Fibroblast of skin of back (primary cell): ENCODE measurements at places on chromosomes 11 and 22.

- peak; percentile 16 for DNase-seq
These were observed 51.6 kb upstream of the BARX2 start for GRCh38 chr11:129323896-129324502.

- DNase-seq: peak; percentile 70
These were observed 109.3 kb downstream of the MN1 start for GRCh38 chr22:27692243-27692642.

DNA sequence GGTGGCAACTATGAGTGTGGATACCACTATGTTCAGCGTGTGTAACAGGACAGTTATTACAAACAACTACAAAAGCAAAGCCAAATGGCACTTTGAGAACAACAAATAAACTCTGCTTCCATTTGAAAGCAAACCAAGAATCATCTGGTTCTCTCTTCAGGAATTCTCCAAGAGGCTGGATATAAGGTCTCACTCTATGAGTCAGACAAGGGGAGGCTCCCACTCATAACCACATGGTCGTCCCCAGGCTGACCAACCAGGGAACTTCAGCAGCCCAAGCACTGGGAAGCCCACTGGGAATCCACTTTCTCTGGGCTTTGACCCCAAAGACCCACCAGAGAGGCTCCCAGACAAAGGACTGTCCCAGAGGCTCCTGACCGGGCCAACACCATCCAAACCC, 35.3 kb downstream of the DGCR2 start:
- peak; percentile 42 for DNase-seq

- no peak for DNase-seq
These were observed 8.3 kb downstream of the PGAP2 start for GRCh38 chr11:3816673-3817072.

DNA sequence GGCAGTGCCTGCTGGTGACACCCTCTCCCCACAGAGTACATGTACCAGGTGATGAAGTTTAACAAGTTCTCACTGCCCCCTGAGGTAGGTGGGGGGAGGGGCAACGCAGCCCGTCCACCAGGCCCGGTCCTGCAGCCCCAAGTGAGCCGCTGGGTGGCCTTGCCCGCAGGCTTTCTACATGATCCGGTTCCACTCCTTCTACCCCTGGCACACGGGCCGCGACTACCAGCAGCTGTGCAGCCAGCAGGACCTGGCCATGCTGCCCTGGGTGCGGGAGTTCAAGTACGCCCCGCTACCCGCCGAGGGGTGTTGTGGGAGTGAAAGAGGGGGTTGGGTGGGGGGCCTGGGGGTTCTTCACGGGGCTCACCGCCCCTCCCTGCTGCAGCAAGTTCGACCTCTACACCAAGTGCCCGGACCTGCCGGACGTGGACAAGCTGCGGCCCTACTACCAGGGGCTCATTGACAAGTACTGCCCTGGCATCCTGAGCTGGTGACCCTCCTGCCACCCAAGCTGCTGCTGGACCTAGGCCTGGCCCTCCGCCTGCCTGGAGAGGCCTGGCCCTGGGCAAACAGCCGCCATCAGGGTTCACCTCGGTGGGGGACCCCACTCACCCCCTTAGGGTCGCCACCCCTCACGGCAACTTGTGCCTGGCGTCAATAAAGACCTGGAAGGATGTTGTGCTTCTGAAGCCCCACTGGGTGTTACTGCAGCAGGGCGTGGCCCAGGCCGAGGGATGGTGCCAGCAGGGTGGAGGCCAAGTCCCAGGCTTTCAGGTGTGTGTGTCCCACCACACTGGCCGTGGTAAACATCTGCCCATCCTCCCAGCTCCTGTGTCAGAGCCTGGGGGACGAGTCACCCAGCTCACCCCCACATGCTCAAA, 2.9 kb downstream of the MIOX start:
- no peak for DNase-seq

DNA sequence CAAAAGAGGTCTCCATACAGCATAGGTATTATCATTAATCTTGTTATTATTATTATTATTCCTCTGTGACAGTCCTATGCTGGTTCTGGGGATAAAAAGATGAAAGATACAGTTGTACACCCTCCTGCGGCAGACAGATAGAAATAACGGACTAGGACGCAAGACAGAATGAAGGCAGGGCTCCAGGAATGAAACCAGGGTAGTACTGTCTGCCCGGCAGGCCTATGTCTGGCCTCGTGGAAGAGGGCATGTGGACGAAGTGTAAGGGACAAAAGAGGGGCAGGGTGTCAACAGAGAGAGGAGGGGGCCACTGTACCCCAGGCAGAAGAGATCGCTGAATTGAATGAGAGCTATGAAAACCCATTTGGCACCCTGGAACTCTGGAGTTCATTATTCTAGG, 25.2 kb downstream of the DSCAML1 start:
- no peak for DNase-seq

- DNase-seq: peak; percentile 17
These were observed 15.4 kb upstream of the IFITM3 start for GRCh38 chr11:335779-336658.

DNA sequence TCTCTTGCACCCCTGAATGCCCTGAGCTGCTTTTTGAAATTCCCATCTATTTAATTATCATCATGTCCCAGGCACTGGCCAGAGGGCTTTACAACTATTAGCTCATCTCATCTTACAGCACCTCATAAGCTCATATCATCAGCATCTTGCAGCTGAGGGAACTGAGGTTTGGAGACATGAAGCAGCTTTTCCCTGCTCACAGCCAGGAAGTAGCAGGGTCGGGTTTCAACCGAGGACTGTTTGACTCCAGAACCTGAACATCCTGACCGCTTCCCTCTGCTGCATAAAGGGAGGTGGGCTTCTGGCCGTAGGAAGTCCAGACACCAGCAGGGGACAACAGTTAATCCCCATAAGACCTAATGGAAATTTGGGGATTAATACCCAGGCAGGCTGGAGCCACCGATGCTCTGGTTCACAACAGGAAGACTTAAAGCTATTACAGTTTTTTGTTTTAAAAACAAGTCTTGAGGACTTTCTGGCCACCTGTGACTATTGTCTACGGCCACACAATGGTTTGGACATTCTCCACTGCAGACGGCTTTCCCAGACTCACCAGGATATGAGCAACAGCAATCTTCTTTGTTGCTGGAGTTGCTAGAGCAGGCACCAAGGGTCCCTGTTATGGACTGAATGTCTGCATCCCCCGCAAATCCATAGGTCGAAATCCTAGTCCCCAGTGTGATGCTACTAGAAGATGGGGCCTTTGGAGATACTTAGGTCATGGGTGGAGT, 47.4 kb downstream of the CHST1 start:
- no peak for DNase-seq

- no peak for DNase-seq
These were observed 437.7 kb downstream of the SOX6 start for GRCh38 chr11:15918674-15919073.

DNA sequence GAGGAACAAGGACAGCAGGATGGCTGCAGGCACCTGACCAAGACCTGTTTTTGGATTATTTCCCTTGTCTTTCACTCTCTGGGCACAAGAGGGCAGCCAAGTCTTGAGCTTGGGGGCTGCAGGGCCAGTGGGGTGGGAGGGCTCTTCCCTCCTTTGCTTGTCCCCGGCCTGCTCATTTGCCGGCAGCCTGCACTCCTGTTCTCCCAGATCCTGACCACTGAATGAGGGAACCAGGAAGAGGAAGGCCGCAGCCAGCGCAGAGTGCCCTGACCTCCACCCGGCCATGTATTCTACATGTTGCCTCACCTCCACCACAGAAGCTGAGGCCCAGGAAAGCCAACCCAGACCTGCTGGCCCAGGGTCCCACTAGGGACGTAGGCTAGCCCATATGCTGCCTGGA, 15.5 kb upstream of the NNMT start:
- peak; percentile 85 for DNase-seq

DNA sequence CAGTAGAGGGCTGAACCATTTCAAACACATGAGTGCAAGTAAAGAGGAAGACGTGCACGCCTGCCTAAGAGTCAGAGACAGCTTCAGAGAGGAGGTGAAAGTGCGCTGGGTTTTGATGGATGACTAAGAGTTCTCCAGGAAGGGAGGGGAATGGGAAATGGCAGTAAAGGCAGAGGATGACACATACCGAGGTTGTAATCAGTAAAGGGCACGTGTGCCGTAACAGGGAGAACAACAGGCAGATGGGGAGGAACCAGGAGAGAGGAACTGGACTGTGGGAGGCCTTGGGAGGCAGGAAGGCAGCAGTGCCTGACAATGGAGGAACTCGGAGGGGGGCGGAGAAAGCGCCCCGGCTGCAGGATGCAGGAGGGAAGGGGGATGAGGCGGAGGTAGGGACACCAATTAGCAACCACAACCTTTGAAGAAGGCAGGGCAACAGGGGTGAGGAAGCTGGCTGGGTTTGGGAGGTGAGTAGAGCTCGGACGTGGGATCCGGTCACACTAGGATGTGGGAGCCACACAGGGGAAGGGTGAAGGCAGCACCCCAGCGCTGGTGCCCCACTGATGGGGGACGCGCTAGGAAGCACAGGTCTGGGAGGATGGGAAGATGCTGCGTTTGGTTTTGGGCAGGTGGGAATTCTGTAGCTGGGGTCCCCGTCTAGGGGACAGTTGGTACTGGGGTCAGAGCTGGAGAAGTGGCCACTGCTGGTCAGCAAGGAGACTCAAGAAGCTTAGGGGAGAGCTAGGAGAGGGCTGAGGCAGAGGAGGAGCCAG, 67.4 kb downstream of the SCUBE1 start:
- DNase-seq: no peak

GRCh38 chr11:67517784-67518552, 5.3 kb downstream of the CABP2 start:
- no peak for DNase-seq

- DNase-seq: peak; percentile 41
These were observed 320 bp downstream of the CLTCL1 start for GRCh38 chr22:19291218-19291579.

DNA sequence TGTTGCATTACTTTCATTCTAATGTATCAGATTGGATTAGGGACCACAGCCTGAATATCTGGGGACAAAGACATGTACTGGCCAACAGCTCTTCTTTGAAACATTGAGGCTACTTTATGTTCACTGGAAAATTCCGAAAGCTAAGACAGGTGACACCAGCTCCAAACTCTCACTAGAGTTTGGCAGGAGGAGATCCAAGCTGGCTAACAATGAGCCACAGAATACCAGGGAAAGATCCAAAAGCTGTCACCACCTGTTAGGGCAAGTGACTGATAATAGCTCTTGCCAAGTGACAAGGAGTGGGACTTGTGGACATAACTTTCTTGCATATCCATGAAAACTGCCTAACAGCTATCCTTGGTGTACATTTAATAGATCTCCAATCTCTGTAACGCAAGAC, 333.3 kb downstream of the TTC28 start:
- DNase-seq: no peak

DNA sequence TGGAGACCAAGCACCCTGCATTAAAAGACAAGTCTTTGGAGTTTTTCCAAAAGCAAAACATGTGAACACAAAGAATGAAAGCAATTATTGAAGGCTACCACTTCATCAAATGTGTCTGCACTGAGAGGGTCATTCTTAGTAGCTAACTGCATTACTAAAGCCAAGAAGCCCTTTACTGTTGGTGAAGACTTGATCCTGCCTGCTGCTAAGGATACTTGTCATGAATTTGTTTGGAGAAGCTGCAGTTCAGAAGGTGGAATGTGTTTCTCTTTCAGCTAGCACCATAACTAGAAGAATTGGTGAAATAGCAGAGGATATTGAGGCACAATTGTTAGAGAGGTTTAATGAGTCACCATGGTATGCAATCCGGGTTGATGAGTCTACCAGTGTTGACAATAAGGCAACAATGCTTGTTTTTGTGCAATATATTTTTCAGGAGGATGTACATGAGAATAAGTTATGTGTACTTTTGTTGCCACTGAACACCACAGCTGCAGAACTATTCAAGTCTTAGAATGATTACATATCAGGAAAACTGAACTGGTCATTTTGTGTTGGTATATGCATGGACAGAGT, 457.3 kb upstream of the ISX start:
- DNase-seq: no peak

DNA sequence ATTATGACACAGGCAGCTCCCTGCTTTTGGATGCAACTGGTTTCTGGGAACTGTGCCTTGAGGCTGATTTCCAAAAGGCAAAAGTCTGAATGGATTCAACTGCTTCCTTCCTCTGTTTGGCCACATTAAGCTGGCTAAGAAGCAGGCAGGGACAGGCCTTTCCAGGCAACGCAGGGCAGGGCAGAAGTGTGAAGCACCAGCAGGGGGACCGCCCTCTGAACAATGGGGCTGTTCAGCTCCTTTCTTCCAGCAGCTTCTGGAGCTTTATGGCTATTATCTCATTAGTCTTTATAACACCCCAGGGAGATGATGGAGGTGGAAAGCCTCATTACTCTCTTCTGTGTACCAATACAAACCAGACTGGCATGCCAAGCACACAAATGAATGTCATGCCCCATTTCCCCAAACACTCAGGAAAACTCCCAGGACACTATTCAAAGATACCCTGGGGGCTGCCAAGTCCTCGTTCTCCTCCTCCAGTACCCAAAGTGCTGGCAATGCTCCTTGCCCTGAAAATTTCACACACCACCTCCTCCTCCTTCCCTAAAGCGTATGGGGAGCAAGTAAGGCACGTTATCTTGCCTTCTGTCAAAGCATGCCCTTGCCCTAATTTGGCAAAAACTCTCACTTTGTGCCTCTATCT, 21.3 kb downstream of the MORC2 start:
- DNase-seq: no peak

- peak; percentile 40 for DNase-seq
These were observed 1.7 kb downstream of the EP300 start for GRCh38 chr22:41094041-41094593.

GRCh38 chr22:20011123-20011992, 5.3 kb downstream of the ARVCF start:
- no peak for DNase-seq

GRCh38 chr11:85766721-85767161, 44.2 kb downstream of the SYTL2 start:
- DNase-seq: no peak

DNA sequence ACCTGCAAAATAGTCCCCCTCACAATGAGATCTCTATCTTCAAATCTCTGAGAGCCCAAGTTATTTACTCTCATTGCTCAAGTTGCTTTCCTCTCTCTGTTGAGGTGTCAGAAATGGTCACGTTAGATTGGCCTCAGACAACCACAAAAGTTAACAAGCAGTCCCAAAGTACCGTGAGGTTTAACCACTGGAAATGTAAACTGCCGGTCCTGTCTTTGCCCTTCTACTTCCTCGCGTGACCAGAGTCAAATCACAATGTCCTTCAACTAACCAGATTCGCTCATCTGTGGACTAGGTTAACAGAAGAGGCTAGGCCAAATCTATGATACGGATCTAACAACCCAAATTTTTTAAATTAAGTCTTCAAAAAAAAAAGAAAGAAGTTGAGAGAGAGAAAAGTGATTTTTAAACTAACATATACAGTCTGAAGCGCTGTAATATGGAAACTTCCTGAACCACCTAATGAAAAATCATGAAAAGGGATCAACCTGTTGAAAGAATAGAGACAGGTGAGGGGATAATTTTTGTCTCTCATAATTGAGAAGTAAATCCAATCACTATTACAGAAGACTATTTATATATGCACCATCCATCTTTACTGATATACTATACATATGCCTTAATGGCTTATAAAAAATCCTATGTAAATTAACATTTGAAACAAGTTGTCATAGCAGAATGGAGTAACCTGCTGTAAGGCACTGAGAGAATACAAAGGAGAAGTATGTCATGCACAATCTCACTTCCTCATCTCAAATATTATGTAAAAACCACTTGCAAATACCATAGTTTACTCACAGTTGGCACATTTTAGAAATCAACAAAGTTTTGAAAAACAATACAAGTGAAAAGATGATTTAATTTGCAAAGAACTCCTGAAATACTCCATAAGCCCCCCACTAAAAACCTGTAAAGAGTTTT, 3.3 kb upstream of the JAML start:
- no peak for DNase-seq

- peak; percentile 91 for DNase-seq
These were observed 20.3 kb upstream of the MICAL2 start for GRCh38 chr11:12090061-12090591.

- peak; percentile 53 for DNase-seq
These were observed 346.8 kb downstream of the ETS1 start for GRCh38 chr11:128240546-128240945.
